HFFc6 (cell line): ENCODE measurements at places on chromosomes 3 and 15. TPM values are rescaled to one million over a fixed set of nuclear protein-coding genes. Genes with fewer than 3 reads are reported as not detected.

Gene GRM7
- not detected in 3 replicates for total RNA-seq

Gene TMEM40
- 0.27 to 0.32 TPM in 2 of 3 replicates, not detected in the other for total RNA-seq

DNA sequence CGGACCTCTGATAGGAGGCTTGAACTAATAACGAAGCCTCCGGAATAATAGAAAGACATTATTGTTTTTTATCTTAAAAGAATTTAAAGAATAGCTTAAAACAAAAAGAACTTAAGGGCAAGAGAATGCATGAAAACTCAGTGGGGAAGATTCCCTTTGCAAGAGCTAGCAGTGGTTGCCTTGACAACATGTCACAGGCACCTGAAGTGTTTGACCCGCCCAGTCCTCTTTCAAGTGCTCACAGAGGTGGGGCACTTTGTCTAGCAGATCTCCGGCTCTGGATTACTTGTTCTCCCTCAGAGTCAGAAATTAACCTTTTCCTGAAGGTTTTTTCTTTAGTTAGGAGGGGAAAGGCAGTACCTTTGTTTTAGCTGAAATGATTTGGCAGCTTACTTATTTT is 37.8 kb downstream of the LARS2 start:
- DNase-seq: no peak

GRCh38 chr3:121517953-121518655 is 27.7 kb downstream of the POLQ start:
- no peak for DNase-seq

DNA sequence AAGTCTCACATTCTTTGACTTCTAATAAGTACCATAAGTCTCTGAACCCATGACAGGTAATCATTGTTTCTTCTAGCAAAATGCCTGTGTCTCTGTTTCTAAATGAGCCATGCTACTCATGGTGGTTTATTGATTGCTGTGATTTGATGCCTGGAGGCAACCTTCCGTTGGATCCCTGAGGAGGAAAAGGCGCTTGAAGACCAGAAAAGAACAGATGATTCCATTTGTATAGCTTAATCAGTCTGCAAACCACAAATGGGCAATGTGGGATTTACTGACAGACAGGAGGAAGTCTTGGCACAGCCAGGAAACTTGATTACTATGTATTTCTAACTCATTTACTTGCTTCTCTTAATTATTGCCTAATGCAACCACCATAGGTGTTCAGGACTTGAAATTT is 103.1 kb upstream of the MRPL3 start:
- no peak for DNase-seq

Gene SCN11A
- not detected in 3 replicates for total RNA-seq

Gene IL17RD
- total RNA-seq: 0.09 to 0.14 TPM in 2 of 3 replicates, not detected in the other

- no peak for DNase-seq
Observed at GRCh38 chr3:37237252-37237651, 62.9 kb upstream of the LRRFIP2 start.

DNA sequence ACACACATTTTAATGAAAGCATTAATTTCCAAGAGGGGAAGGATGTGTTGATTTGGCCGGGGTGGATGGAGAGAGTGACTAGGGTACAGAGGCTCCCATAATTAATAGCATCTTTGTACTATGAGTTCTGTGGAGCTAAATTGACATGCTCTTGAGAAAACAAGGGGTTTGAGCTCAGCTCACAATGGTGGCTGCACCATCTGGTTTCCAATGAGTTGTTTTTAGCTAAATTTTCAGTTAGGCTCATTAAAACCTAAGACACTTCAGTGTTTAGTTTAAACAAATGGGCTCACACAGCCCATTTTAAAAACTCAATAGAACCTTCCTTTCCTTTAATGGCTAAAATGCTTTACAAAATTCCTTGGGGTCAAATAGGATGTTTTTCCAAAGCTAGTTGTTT is 199.7 kb downstream of the TNIK start:
- no peak for DNase-seq

GRCh38 chr3:188916934-188917401 is 254.8 kb upstream of the TPRG1 start:
- DNase-seq: no peak

GRCh38 chr15:56102441-56102840 is 109.0 kb upstream of the NEDD4 start:
- no peak for DNase-seq

Gene FBXO40
- not detected in 3 replicates for total RNA-seq

Gene CTXND1
- total RNA-seq: not detected in 3 replicates

DNA sequence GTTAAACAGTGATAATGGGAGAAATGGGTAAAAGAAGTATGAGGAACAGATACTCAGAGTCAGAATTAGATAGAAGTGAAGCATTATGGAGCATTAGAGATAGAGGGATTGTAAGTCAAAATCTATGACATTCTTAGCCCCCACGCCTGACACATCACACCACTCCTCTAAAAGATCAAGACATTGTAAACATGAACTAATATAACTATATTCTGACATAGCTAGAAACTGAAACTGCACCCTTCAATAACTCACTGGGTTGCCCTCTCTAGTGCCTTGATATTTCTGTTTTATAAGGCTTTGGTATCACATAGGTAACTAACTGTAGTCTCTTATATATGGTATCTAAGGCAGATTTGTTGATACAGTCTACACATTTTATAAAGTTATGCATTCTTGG is 684.3 kb upstream of the DPPA4 start:
- DNase-seq: no peak

DNA sequence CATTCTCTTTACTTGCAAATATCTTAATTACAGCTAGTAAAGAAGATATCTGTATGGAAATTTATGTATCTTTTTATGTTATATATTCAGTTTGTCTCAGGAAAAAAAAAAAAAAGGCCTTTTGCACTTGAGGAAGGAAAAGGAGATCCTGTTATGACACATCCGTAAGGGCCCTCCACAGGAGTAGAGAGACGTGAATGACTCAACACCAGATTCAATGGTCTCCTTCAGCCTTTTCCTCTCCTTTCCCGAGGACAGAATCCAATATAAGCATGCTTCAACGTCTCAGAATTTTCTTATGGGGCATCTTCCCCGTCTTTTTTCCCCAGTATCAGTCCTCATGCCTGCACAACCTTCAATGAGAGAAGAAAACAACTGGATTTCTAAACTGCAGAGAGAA is 340.3 kb downstream of the NTRK3 start:
- DNase-seq: no peak

DNA sequence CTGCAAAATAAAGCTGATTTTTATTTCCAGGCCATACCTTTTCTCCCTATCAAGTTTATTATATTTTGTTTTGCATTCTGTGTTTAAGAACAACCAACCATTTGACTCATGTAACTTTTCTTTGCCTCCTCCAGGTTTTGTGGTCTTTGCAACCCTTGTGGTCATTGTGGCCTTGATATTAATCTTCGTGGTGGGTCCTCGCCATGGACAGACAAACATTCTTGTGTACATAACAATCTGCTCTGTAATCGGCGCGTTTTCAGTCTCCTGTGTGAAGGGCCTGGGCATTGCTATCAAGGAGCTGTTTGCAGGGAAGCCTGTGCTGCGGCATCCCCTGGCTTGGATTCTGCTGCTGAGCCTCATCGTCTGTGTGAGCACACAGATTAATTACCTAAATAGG is 27.6 kb downstream of the NIPA2 start:
- peak; percentile 5 for DNase-seq

DNA sequence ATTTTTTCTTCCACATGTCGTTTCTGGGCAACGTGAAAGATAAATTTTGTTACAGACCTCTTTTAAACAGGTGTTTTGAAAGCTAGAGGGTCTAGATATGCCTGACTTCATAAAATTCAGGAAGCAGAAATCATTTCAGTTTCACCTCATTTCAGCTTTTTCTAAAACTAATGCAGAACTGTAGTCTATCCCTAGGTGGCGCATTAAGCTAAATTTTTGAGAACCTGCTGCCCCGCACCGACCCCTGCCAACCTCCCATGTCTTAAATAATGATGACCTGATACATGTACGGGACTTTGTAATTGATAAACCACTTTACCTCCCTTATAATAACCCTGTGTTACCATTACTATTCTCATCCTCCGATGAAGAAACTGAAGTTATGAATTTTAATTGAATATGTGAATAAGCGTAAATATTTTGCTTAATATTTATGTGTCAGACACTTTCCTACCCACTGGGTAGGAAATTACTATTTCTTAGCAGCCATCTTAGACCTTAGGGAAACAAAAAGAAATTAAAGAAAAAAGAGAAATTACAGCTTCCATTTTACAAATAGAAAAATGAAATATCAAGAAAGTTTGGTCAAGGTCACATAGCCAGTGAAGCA is 78.7 kb upstream of the GCNT3 start:
- peak; percentile 10 for DNase-seq

Gene ZIC1
- total RNA-seq: 0.30 to 0.61 TPM (median 0.45 TPM) in 3 replicates

GRCh38 chr3:65861718-65862117 is 177.0 kb downstream of the MAGI1 start:
- no peak for DNase-seq

DNA sequence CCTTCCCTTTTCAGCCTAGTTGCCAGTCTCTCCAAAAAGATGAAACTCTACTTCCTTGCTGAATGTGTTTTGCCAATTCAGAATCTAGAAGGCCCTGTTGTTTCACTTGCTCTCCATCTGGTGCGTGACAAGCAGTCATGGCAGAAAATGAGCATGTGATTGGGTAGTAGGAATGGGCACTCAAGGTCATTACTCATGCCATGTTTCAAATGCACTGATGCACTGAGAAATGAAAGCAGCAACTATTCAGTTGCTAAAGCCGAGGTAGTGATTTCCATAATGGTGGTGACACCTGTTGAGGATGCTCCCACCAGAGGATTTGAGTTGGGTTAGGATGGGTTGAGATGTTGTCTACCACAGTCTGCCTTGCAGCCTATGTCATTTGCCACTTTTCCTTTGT is 12.7 kb downstream of the ZBTB38 start:
- no peak for DNase-seq

GRCh38 chr3:150763841-150764483 is 993 bp upstream of the SIAH2 start:
- peak; percentile 48 for DNase-seq

Gene UBA7
- total RNA-seq: 13.2 to 27.3 TPM (median 15.7 TPM) in 3 replicates
